ENCODE measurements at places on chromosomes 3 and 15.

GRCh38 chr15:31561156-31561555 lies 234.5 kb downstream of the KLF13 start:
- DNase-seq = no peak

GRCh38 chr3:114214542-114215341 lies 22.6 kb downstream of the ZNF80 start:
- no peak for DNase-seq

GRCh38 chr3:14208977-14209394 lies 30.4 kb downstream of the LSM3 start:
- no peak for DNase-seq

GRCh38 chr3:188468196-188468595 lies 314.2 kb downstream of the LPP start:
- no peak for DNase-seq

- DNase-seq = no peak
These were observed 51.2 kb downstream of the HMCES start for GRCh38 chr3:129329858-129330257.

- peak; percentile 23 for DNase-seq
These were observed 782 bp upstream of the IREB2 start for GRCh38 chr15:78437107-78437761.

- DNase-seq = no peak
These were observed 54.9 kb downstream of the ABCC5 start for GRCh38 chr3:183962807-183963206.

DNA sequence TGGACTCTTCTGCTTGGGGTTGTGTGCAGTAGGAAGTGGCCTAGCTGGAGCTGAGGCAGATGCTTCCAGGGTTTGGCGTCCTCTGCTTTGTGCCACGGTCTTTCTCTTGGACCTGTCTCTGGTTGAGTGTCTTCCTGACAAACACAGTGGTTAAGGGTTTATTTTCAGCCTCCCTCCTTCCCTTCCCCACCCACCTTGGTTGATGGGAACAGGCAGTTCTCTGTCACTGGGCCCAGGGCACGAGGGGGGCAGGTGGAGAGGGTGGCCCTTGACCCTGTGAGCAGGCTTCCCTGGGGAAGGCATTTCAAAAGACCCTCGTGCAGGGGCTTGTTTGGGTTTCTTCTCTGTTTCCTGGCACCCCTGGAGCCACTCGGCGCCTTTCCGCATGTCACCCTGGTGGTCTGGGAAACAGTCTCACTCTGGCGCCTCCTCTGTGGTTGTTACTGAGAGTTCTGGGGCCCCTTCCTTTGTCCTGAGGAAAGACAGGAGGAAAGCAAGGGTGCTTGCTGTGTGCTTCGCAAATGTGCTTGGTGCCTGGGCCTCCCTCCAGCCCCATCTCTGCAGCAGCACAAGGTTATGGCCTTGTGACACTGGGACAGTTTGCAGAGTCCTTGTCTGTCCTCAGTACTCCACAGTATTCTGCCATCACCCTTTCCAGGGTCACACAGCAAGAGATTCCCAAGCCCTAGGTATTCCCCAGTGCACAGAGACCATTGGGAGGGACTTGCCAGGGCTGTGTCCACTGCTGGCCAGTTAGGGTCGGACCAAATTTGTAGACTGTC lies 10.3 kb upstream of the STAB1 start:
- DNase-seq = no peak

- no peak for DNase-seq
These were observed 82.3 kb upstream of the LINGO1 start for GRCh38 chr15:77715051-77715450.

DNA sequence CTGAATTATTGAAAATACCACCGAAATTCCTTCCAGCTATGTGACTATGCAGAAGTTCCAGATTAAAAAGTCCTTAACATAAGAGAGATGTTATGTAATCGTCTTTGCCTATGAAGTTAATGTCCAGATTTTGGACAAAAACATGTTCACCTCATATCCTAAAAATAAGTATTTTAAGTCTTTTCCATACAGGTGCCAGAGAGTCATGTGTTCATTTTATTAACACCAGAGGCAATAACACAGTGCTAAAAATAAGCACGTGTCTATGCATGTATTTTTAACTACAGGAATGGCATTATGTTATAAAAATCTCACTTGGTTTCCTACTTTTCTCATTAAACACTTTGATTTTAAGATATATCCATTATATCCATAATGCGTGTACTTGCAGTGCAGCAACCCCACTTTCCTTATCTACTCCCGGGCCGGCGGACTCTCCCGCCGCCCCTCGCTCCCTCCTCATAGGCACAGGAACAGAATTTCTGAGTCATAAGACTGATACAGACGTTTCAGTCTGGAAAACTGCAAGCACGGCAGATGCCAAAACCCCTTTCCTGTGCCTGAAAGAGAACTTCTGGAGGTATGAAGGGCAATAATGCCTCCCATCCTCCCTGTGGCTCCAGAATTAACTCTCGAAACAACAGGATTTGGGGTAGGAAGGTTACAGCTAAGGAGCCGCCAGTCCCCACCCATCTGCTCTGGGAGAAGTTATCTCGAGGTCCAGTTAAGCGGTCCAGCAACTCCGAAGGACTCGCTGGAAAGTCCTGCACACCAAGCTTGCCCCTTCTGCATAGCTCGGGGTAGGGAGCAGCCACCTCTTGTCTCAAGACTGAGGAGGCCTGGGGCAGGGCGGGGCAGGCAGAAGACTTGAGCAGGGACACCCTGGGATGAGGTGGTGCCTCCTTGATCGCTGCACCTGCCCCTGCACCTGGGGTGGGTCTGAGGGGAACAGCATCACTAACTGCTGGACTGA lies 22.3 kb upstream of the PSTPIP1 start:
- DNase-seq = no peak

DNA sequence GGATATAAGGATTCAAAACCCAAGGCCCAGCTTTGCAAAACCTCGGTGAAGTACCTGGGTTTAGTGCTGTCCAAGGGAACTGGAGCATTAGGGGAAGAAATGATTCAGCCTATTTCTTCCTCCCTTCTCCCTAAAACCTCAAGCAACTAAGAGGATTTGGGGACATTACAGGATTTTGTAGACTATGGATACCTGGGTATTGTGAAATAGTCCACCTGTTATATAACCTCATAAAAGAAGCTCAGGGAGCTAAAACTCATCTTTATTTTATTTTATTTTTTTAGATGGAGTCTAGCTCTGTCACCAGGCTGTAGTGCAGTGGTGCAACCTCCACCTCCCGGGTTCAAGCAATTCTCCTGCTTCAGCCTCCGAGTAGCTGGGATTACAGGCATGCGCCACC lies 8.7 kb upstream of the SMCO1 start:
- DNase-seq = no peak

DNA sequence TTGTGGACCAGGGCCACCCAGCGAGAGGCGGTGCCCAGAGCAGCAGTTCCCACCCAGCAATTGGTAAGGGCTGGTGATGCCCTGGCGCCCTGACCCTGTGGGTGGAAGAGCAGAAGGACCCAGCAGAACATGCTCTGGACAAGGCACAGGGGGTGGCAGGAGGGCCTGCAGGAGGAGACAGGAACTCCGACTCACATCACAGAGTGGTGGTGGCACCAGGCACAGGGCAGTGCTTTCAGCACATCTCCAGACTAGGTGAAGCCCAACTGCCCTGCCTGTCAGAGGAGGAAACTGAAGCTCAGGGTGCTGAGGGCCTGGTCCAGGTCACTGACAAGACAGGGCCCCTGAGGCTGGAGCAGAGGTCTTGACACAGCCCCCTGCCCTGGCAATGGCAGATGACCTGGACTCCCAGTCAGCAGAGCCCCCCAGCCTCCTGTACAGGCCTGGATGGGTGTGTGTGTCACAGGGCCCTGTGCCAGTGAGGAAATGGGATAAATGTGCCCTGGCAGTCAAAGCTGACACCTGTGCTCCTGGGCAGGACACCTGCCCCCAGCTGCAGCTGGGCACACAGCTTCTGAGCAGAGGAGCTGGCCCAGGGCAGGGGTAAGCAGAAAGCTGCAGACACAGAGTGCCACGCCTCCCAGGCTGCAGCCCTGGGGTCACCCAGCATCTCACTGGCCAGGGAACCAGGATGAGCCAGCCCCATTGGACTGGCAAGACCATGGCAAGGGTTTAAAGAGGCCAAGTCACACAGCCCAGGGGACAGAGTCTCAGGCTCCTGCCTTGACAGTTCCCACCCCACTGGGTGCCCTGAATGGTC lies 11.4 kb downstream of the KLF15 start:
- DNase-seq = no peak

DNA sequence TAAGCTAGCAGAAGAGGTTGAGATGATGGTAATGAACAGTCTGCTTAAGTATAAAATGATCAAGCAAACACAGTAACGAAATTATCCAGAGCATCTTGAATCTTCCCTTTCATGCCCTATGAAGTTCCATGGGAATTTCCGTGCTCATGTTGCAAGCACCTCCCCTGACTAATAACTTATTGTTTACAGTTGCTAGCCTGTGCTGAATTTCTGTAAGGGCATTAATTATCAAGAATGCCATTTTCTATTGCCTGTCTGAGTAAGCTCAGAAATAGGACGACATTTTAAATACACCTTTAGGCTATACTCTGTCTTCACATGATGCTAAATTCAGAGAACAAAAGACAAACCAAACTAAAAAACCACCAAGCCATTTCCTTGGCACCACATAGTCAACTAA lies 257.5 kb upstream of the LRTM1 start:
- DNase-seq = no peak

DNA sequence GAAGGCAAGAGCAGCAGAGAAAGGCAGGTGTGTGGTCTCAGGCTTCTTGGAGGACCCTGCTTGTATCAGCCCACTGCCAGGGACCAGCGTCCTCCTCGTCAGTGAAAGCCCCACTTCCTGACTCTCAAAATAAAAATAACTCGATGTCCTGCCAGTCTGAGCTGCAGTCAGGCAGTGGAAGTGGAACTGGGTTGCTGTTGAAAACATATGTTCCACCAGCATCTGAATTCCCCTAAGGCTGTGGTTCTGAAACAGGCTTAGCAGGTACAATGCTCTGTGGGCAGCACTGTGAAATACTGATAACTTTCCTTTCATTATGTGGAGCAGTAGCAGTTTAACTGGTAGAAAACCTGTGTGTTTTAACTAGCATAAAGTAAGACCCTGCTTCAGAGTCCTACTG lies 121.6 kb upstream of the EIF1B start:
- no peak for DNase-seq

All from AG08395 (cell line).